ENCODE measurements at places on chromosomes 5 and 9.

DNA sequence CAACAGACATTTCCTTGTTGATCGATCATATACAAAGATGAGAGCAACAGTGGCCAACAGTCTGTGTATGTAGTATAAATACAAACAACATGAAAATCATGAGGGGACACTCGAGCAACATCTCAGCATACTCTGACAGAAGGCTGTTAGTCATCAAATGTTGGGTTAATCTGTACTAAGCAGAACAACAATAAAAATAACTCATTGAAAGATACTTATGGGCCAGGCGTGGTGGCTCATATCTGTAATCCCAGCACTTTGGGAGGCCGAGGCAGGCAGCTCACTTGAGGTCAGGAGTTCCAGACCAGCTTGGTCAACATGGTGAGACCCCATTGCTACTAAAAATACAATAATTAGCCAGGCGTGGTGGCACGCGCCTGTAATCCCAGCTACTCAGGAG is 67.3 kb downstream of the SCAI start:
- no peak for DNase-seq

- DNase-seq: no peak
Observed at GRCh38 chr9:126275386-126276001, 51.1 kb upstream of the MVB12B start.

GRCh38 chr9:35962126-35962906 is 4.4 kb upstream of the OR2S2 start:
- DNase-seq: no peak

GRCh38 chr5:133149345-133149744 is 97.5 kb downstream of the HSPA4 start:
- DNase-seq: no peak

GRCh38 chr9:116985596-116985995 is 298.5 kb downstream of the TRIM32 start:
- DNase-seq: no peak

DNA sequence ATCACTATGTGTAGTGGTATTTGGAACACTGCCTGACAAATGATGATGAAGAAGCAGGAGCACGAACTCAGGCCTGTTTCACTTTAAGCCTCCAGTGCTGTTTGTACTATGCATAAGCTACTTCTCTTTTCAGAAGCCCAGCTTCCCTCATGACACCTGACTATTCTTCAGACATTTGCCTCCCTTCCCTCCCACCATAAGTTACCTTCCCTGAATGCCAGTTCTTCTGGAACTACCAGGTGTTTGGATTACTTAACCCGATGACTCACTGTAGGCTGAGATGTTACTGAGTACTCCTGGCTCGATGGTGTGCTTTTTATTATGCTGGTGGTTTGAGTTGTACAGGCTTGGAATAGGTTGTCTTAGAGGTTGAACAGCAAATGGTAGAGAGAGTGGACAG is 180.0 kb downstream of the SPATA31D1 start:
- no peak for DNase-seq

DNA sequence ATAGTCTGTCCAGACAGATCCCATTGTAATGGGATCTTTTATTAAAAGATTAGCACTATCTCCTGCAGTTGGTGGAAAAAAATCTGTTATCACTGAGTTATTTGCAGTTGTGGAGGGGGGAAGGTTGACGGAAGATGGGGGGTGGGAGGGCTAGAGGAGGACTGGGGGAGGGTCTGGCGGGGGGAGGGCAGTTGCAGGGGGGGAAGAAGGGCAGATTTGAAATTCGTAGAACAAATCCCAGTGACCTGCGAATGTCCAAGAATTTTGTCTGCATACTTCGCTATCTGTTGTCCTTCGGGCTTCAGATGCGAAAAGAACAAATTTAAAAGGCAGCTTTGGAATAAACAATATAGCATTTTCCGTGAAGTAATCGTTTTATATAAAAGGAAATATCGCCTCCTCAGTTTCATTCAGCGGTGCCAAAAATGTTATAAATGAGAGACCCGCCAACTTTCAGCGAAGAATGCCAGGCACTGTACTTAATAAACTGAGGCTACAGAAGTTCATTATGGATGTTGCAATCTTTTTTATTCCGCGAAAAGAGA is 1.3 kb upstream of the FST start:
- no peak for DNase-seq

GRCh38 chr5:13325765-13326164 is 618.7 kb downstream of the DNAH5 start:
- no peak for DNase-seq

DNA sequence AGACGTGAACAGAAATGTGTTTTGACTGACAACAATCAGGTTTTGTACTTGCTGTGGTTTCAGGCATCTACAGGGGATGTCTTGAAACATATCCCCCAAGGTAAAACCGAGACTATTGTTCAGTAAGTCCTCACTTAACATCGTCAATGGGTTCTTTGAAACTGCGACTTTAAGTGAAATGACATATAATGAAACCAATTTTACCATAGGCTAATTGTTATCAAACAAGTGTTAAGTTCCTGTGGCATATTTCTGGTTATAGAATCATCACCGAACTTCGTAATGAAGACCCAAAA is 16.4 kb upstream of the OMD start:
- DNase-seq: no peak

- DNase-seq: no peak
Observed at GRCh38 chr5:175682664-175683063, 24.8 kb downstream of the HRH2 start.

- no peak for DNase-seq
Observed at GRCh38 chr9:16868701-16869100, 1.8 kb downstream of the BNC2 start.

DNA sequence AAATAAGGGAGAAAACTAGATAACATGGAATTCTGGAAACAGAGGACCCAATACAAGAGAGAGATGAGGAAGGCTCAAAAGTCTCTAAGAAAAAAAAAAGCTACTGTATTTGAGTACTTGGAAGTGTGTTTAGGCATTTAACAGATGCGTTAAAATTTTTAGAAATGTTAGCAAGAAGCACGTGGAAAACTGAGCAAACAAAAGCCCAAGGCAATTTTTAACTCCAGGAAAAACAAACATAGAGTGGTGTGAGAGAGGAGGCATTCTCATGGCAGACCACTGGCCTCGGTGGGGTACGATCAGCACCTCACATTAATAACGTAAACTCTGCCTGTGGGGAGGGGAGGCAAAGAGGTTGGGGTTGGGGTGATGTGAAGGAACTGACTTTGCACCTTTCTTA is 321.4 kb downstream of the GADD45G start:
- no peak for DNase-seq

DNA sequence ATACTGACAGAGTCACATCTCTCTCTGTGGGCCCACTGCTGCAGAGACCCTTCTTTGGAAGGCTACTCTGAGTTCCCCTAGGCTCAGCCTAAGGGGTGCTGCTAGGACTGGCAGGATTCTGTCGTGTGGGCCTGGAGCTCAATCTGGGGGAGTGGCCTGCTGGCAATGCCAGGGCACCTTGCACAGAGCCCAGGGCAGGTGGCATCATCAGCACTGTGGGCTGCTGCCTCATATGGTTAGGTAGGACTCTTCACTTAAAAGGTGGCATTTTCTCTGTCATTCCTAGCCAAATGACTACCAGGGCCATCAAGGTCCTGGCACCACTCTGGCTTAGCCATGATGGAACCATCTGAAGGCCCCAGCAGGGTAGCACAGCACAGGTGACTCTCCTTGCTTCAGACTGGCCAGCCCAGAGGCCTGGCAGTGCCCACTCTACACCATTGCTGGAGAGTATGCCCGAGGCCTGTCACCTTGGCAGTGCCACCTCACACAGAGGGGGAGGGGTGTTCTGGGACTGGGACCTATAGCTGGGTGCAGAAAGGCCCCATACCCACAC is 21.9 kb downstream of the PITX1 start:
- no peak for DNase-seq

DNA sequence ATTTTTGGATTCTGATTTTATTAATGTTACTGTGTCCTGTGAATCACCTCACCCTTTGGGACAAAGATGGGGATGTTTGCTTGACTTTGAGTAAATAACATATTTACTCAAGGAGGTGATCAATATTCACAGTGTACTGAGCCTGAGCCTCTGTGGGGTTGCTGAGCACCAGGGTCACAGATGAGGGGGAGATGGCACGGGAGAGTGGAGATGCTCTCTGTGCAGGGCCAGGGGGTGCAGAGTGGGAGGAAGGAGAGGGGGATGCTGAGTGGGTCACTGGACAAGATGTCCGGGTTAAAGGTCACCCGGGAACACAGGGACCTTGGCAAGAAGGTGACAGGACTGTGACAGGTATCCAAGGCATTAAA is 4.0 kb downstream of the SQSTM1 start:
- DNase-seq: no peak

DNA sequence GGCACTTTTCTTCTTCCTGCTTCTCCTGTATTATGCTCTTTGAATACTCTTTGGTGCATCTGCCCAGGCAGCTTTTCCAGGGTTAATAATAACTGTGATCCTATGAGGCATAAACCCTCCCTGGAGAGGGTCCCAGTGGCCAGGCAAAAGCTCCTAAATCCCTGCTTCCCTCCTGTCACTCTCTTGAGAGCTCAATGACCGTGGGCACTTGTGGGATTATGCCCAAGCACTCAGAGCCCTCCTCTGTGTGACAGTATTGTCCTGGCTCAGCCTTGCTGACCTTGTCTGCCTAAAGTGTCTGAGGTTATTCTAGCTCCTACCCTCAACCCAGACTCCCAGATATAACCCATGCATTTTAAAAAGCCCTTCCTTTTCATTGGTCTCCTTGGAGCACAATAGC is 51.9 kb downstream of the GALNT10 start:
- no peak for DNase-seq

GRCh38 chr5:37667846-37668245 is 172.0 kb downstream of the GDNF start:
- no peak for DNase-seq

DNA sequence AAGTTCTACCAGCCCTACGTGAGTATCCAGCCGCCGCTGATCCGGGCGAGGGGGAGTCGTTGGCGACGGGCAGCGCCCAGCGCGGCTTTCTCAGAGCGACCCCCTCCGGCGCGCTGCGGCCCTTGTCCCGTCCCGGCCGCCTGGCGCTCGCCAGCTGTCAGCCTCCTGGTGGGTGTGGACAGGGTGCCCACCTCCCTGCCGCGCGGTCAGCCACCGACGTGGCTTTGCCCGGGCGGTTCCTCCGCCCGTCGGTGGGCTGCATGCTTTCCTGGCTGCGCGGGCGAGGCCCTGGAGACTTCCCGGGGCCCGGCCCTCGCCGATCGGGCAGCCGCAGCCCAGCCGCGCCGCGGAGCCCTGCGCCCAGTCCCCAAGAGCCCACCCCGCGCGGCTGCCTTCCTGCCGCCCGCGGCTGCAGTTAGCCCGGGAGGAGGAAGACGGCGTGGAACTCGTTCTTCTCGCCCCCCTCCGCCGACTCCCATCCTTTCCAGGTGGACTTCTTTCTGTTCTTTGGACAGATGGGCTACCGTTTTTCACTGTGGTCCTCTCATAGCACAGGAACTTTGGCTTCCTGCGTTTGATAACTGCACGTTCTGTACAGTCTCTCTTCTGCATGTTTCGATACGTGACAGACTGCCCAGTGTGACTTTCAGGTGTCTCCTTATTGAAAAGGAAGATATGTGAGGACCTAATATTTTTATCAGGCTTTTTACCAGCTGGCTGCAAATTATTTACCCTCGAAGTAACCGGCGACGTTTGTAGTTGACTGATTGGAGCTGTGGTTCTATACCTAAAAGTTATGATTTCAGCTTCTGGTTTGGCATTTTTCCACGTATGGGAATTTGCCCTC is 577 bp downstream of the AP3S1 start:
- DNase-seq: no peak

DNA sequence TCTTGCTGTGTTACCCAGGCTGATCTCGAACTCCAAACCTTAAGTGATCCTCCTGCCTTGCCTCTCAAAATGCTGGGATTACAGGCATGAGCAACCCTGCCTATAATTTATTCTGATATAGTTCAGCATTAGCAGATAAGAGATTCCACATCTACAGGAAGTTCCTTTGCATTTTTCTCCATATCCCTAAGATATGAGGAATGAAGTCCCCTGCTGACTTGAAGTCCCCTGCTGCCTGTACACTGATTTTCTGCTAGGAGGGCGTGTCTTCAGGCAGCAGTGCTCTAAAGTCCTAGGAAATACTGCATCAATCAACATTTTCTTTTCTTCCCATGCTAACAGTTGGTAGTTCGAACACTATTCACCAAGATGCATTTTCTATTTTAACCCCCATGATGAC is 105.8 kb downstream of the ARHGAP26 start:
- no peak for DNase-seq

DNA sequence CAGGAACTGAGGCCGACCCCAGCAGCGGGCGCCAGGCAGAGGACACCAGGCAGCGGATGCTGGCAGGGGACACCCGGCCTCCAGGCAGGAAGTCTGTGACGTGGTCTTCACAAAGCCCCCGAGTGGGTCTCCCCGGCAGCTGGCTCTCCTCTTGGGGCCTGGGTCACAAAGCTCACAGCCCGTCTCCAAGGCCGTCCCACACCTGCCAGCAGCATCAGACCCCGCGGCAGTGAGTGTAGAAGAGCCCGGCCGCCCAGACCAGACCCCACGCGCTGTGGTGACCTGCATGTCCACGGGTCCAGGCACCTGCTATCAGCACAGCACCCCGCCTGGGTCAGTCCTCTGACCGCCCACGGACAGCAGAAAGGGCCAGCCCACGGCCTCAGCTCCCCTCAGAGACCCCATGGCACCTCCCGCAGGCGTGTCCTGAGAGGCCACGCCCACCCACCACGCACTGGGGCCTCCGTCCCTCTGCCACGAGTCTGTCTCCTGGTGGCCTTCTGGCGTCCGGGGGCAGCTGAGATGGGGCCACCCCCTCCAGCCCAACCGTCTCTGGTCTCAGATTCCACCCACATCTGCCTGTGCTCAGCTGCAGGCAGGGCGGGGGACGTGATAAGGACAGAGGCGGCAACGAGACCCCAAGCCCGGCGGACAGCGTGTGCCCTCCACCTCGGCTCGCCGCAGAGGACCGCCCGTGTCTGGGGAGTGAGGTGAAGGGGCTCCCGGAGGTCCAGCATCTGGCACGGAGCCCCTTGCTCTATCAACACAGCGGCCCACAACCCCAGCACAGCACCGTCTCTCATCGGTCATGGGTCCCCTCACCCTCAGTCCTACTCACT is 34.2 kb downstream of the EXD3 start:
- no peak for DNase-seq

DNA sequence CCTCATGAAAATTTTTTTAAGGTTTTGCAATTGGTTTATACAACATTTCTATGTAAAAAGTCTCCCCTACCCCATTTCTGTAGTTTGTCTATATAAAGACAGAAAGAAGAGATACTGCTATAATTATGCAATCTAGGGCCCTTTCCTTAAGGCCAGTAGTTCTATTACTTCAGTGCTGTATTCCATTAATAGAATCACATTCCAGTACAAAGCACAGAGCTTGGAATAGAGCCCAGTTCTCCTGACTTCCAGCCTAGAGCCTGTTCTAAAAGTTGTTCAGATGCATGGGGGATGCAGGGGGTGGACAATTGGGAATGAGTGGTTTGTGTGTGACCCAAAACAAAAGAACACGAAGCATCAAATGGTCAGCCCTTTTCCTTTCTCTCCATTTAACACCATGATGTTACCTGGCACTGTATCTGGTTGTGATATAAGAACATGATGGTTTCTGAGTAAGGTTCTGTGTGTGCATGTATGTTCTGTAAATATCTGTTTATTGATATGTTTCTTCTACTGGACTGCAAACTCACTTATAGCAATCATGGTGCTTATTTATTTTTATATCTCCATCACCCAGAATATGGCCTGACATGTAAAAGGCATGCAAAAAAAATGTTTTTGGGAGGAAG is 8.2 kb upstream of the GRAMD2B start:
- DNase-seq: no peak

All from KBM-7 (cell line).